NCI-H2029 treated with DMSO at 0.1 percent for 48 hours (cell line): ENCODE measurements at places on chromosomes 4 and X.

- DNase-seq, result no peak
Observed at GRCh38 chr4:113080050-113080449, 30.6 kb downstream of the ANK2 start.

- DNase-seq, result no peak
Observed at GRCh38 chr4:114420069-114420468, 178.5 kb upstream of the UGT8 start.

DNA sequence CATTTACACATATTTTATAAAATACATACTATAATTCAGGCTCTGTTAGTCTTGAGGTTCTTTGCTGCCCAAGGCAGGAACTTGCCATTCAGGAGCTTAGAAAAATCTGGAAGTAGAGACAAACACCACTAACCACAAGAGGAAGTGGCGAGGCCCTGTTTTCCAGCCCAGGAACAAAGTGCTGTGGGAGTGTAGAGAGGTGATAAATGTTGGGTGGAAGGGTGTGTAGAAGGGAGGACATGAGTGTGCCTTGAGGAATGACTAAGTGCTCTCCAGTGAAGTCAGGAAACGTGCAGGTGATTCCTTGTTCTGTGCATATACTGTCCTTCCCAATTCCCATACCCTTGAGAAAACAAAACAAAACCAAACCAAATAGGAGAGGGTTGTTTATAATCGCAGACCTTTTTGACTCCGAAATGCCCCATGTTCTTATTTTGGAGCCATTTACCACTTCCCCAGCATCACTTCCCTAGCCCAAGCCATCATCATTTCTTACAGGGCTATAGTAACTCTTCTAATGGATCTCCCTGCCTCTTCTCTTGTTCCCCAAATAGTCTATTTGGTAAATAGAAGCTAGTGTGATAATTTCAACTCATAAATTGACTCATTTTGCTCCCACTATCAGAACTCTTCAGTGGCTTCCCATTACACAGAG lies 83.2 kb downstream of the GPAT3 start:
- DNase-seq, result no peak

DNA sequence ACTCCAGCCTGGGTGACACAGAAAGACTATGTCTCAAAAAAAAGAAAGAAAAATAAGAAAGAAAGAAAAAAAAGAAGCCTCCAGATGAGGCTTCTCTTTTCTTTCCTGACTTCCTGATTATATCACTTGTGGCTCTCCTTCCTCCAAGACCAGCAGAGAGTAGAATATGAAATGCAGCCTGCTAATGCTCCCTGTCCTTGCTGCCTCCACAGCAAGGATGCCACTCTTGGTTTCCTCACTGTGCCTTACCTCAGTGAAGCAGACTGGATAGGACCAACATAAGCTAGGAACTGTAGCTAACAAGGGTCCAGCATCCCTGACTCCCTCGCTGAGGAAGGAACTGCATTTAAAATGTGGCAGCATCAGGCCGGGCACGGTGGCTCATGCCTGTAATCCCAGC lies 11.7 kb downstream of the SLC25A43 start:
- no peak for DNase-seq

DNA sequence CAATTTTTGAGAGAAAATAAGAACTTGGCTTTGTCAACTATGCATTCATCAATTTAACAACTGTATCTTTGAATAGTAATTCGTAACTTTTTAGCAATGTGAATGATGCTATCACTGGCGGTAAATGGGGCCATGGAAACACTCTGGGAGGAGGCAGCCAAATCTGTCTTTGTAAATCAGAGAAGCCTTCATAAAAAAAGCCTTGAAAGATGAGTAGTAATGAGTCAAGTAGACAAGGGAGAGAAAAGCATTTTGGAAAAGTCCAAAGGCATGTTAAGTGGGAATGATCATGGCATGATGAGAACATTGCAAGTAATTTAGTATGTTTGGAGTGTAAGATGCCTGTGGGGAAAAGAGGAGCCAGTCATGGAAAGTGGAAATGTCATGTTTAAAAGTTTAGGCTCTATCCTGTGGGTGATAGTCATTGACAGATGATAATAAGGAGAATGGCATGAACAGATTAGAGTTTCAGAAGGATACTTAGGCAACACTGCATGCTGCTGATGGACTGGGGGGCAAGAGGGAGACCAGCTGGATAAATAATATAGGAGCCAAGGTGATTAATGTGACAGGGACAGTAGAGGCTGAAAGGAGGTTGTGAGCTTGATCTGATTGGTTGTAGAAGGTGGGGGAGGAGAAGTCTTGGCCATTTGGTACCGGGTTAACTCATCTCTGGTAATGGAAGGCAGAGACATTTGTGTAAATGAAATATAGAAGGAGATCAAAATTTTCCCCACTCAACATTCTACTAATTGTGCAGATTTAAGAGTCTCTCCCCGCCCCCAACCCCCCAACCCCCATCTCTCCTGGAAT lies 16.3 kb downstream of the SPRY1 start:
- no peak for DNase-seq

- DNase-seq, result no peak
Observed at GRCh38 chr4:135941671-135942070, 1590.6 kb downstream of the PCDH18 start.

GRCh38 chr4:120659616-120660170 lies 262.8 kb downstream of the PRDM5 start:
- DNase-seq, result no peak
